Muscle of arm (tissue), 14 donors: ENCODE measurements at places on chromosomes 12 and 14.

DNA sequence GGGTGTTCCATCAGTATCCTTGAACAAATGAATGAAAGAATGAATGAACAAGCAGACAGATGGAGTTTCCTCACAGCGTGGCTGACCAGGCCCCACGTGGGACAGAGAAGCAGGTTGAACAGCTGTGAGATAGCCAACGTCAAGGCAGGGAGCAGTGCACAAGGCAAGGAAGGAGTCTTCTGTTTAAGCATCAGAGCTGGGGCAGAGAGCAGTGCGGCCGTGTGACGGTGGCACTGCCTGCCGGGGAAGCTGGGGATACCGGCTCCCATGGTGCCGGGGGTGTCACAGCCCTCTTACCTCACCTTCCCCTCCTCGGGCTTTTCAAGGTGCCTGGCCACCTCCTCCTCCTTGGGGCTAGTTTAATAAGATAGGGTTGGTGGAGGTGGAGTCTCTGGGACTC lies 73.2 kb upstream of the GPATCH2L start:
- no peak for DNase-seq

GRCh38 chr12:32596030-32596429 lies 83.1 kb upstream of the DNM1L start:
- DNase-seq, result no peak

GRCh38 chr14:72480464-72481243 lies 413.2 kb downstream of the DPF3 start:
- DNase-seq, result no peak

GRCh38 chr12:112837629-112838197 lies 46.2 kb downstream of the RPH3A start:
- no peak for DNase-seq
